ENCODE measurements at places on chromosomes 16 and 17. TPM values are rescaled to one million over a fixed set of nuclear protein-coding genes. Genes with fewer than 3 reads are reported as not detected.

CCL5 gene
- 30.2 TPM for total RNA-seq

NFATC3 gene
- 152 TPM for total RNA-seq

KRT33A gene
- total RNA-seq = not detected

TUBB3 gene
- 2.6 TPM for total RNA-seq

TMEM238L gene
- total RNA-seq = not detected

CA10 gene
- total RNA-seq = not detected

PRR11 gene
- 29.4 TPM for total RNA-seq

TM4SF5 gene
- total RNA-seq = not detected

DNA sequence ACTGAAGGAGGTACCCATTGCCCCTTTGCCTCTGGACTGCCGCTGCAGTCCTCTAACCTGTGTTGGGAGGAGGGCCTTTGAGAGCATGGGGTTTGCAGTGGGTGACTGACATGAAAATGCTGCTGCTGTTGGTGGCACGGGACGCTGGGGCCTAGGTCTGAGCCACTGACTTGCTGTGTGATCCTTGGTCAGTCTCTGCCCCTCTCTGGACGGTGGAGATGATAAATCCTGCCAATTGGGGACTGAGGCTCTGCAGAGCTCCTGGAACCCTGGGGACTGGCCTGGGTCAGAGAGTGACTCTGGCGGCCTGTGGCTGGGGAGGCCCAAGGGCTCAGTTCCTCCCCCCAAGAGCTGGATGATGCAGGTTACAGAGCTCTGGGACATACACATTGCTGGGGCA lies 6.1 kb upstream of the PYDC1 start:
- no peak for DNase-seq

GRCh38 chr16:54443352-54443751 lies 156.8 kb upstream of the IRX3 start:
- no peak for DNase-seq

DNA sequence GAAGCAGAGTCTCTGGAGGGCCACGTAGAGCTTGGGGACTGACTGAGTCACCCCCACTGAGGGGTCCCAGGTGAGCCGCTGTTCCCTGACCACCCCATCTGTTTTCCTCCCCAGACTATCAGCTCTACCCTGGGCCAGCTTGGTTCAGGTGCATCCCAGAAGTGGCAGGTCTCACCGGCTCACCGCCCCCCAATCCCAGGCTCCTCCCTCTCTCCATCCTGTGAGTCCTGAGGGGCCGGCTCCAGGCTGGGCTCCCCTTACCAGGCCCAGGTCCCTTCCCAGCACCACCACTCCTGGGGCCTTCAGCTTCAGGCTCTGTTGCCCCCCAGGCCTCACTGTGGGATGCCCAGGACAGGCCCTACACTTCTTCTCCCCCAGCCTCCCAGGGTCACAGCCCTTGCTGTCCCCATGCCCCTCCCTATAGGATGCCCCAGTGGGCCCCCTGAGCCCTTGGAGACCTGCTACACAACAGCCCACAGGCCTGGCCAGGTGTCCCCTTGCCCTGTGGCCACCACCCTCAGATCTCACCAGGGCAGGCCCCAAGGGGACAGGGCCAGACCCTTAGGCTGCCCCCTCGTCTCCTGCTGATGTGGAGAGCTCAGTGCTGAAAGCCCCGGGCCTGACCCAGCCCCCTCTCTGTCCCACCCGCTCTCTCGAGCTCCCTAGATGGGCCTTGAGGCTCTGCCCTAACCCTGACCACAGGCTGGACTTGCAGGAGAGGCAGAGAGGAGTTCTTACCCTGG lies 40.4 kb downstream of the TNFRSF13B start:
- DNase-seq = no peak

- no peak for DNase-seq
Observed at GRCh38 chr16:87812200-87812656, 46.4 kb upstream of the KLHDC4 start.

DNA sequence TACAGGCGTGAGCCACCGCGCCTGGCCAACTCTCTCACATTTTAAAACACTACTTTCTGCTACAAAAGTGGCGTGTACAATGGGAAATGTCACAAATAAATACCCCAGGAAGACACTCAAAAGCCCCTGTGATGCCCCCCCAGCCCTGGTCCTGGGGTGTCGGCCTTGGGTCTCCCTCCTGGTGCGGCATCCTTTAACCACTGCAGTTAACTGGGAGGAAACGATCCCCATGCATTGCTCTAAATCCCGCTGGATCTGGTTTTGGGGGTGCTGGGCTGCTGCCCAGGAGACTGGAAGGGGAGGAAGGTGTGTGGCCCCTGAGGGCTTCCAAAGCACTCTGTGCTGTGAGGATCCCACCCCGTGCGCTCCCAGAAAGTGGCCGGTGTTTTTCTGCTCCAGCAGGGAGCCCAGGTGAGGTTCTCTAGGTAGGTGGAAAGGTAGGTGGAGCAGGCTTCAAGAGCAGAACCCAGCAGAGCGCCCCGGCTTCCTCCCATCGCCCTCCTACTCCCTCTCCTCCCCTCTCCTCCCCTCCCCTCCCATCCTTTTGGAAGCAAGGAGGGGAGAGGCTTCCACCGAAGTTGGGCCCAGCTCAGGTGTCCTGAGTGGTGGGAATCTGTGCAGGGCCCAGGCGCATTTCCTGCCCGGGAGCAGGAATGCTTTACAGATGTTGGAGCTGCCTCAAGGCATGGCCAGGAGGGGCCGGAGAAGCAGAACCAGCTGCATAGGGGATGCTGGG lies 363.3 kb downstream of the SEC14L1 start:
- no peak for DNase-seq

- peak; percentile 66 for DNase-seq
Observed at GRCh38 chr16:8567355-8568230, 22.7 kb downstream of the TMEM114 start.

DNA sequence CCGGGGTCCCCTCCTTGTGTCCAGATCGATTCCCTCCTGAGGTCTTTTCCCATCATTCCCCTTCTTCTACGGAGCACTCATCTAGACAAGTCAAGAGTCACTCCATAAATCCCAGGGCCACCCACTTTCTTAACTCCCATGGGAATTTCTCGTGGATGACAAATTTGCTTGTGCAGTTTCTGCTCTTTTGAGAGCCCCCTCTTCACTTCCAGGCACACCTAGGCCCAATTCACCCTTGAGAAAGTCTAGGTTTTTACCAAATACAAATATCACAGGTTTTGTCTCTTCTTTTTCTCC lies 522 bp upstream of the POLDIP2 start:
- DNase-seq = no peak

DNA sequence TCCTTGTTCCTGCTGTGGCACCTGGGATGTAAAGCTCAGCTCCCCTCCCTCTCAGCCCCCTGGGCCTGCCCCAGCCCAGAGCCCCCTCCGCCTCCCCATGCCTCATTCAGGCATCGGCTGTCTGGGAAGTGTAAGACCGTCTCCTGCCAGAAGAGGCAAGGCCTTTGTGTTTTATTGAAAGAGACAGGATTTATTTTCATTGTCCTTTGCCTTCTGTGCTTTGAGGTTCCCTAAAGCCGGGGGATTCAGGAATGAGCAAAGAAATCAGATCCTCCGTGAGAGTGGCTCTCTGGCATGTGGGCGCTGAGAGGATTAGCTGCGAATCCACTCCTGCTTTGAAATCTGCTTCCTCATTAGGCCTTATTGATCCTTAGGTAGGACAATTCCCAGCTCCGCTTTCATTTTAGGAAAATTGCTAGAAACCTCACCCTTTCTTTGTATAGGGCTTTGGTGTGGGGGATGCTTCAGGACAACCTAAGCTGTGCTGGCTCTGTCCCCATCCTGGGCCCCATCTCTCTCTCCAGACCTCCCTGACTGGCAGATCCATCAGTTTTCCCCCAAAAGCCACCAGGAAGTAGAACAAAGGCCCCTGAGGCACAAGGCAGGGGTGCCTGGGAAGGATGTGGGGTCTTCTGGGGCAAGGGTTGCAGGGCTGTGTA lies 211.5 kb upstream of the TNRC6C start:
- no peak for DNase-seq

GRCh38 chr17:36597226-36597625 lies 4.2 kb upstream of the MRM1 start:
- no peak for DNase-seq

DNA sequence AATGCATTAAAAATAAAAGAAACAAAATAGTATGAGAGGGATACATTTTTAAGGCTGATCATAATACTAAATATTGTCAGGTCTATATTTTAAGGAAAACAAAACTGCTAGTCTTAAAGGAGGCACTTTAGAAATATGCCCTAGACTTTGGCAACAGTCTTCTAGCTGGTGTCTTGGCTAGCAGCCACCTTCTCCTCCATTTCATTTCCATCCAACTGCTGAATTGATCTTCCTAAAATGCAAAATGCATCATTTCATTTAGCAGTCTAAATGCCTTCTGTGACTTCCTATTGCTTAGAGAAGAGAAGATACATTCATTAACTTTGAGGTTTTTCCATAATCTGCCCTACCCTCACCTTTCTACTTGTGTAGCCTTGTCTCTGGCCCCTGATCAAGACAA lies 1404.1 kb downstream of the CDH11 start:
- DNase-seq = no peak

DNA sequence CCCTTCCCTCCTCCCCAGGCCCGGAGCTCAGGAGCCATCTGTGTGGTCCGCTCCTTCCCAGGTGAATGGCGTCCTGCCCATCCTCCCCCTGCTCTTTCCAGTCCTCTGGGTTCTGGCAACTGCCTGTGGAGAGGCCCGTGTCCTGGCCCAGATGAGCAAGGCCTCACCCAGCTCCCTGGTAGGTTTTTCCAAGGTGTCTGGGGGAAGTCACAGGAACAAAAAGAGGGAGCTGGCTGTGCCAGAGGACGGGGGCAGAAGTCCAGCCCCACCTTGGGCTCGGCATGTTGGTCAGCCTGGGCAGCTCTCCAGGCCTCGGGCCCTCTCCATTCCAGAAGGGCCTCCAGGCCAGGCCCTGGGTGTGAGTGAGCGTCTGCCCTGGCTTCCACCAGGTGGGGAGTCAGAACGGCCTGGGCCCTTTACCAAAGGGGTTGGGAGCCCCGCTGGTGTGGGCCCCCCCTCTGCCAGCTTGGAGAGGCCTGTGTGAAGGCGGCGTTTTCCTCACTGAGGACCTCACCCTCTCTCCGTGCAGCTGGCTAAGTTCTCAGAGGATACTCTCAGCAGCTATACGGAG lies 25.1 kb downstream of the CASKIN2 start:
- DNase-seq = no peak

GRCh38 chr17:75684249-75684648 lies 17.1 kb downstream of the SAP30BP start:
- DNase-seq = no peak

DNA sequence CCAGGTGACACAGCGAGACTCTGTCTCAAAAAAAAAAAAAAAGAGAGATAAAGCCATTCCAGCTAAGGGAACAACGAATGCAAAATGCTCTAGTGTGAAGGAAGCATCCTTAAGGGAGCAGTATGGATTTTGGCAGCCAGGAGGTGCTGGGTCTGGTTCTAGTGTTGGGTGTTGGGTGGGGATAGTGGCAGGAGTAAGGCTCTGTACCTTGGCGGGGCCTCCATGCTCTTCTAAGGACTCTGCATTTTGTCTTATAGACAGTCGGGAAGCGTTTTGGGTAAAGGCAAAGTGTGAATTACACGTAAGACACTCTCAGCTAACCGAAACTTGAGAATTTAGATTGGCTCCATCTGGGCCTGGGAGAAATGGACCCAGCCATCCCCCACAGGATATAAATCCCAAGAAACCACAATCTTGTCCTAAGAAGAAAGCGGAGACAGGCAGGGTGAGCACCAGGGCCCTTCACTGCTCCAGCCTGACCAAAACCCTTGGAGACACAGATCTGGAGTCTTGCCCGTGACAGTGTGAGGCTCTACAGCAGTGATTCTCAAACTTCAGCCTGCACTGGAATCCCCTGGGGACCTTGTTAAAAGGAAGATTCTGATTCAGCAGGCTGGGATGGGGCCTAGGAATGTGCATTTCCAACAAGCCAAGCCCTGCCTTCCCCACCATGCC lies 33.1 kb upstream of the PHB1 start:
- DNase-seq = no peak

DNA sequence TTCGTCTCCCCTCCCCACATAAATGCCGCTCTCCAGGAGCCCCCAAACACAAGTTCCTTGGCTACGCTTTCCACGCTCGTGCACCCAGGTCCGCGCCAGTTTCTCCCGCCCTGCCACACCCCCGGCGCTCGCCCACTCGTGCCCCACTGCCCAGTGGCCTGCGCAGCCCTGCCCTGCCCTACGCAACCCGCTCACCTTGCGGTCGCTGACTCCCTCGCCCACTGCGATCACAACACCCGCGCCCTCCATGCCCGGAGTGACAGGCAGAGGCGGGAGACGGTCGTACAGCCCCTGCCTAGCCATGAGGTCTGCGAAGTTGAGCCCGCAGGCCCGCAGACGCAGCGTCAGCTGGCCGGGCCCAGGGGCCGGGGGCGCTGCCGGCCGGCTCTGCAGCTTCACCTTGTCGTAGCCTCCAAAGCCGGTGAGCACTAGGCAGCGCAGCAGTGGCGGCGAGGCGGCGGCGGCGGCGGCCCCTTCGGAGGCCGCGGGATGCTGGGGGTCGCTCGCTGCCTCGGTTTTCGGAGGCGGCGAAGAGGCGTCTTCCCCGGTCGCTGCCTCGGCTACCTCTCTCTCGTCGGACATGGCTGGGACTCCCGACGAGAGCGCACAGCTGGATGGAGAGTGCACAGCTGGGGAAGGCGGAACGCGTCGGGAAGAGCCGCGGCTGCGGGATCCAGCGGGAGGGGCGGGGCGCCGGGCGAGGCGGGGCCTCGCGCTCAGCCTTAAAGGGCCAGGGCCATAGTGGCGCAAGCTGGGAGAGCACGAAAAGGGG lies at the start of gene VAT1:
TSS of gene VAT1 (minus strand) at position 645 of the 772 bp plus-strand sequence. CDS start at position 582, 63 bp downstream.
- DNase-seq = peak; percentile 52

- no peak for DNase-seq
Observed at GRCh38 chr16:18804540-18804939, 3.2 kb upstream of the ARL6IP1 start.

DNA sequence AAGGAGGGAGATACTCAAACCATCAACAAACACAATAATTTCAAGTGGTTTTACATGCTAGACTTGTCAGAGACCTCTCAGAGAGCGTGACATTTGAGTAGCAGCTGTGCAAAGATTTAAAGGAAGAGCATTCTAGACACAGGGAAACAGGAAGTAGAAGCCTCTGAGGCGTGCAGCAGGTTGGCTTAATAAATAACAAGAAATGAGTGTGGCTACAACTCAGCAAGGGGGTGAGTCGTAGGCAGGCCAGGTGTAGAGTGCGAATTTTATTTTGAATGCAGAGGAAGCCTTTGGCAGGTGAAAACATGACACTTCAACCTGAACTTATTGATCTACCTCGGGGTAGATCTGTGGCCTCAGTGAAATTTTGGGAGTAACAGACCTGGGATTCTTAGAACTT lies 73.2 kb upstream of the MRTFB start:
- no peak for DNase-seq

- no peak for DNase-seq
Observed at GRCh38 chr17:81052199-81052997, 17.4 kb downstream of the BAIAP2 start.

GRCh38 chr16:85715169-85716021 lies 26.6 kb upstream of the GINS2 start:
- no peak for DNase-seq

- DNase-seq = no peak
Observed at GRCh38 chr16:9297437-9298113, 206.1 kb downstream of the HAPSTR1 start.

- no peak for DNase-seq
Observed at GRCh38 chr17:82240506-82241182, 11.8 kb downstream of the SLC16A3 start.

- DNase-seq = no peak
Observed at GRCh38 chr16:46785076-46785845, 37.1 kb upstream of the MYLK3 start.

- DNase-seq = no peak
Observed at GRCh38 chr17:82302991-82303943, 14.1 kb downstream of the CD7 start.

GRCh38 chr16:10817963-10818941 lies at the start of gene TVP23A:
Gene TVP23A, minus strand, starts transcription at chr16:10818794. Its CDS starts 301 bp downstream, at chr16:10818493.
- DNase-seq = no peak

- DNase-seq = no peak
Observed at GRCh38 chr17:7204336-7204735, 15.3 kb downstream of the DLG4 start.
